MCF 10A (cell line): ENCODE measurements at places on chromosomes 2 and 18.

DNA sequence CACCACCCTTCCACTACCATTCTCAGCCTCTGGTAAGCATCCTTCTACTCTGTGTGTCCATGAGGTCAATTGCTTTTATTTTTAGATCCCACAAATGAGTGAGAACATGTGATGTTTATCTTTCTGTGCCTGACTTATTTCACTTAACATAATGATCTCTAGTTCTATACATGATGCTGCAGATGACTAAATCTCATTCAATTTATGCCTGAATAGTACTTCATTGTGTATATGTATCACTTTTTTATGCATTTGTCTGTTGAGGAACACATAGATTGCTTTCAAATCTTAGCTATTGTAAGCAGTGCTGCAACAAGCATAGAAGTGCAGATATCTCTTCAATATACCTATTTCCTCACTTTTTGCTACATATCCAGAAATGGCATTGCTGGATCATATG lies 733.3 kb downstream of the SUCLG1 start:
- no peak for DNase-seq

- peak; percentile 92 for DNase-seq
Measured at GRCh38 chr2:217695033-217695520, 307.7 kb downstream of the TNS1 start.

DNA sequence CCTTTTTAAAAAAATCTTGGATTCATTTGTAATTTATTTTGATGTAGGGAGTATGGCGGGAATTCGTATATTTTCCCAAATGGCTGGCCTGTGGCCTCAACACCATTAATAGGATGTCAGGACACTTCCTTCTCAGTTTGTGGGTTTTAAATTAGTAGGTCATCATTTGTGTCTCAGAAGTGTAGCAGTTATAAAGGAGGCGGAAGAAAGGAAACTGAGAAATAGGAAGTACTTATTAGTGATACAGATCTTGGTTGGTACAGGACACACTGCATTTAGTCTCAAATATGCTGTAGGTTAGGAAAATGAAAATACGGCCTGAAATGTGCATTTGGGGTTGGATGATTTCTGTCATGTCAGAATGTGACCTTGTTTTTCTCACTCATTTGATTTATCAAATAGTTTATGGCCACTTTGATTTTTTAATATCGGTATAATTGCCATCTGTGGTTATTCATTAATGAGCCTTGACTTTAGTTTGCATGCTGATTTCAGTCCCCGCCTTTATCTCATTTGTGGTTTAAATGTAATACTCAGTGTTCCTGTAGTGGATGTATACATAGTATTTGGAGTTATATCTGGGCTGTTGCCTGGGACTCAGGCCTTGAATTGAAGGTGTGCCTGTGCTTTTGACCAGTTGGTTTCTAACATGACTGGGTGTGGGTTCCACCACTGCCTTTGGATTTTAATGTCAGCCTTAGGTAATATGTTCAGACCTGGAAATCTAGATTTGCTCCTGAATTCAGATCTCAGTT lies 31.4 kb downstream of the ZCCHC2 start:
- DNase-seq, result no peak

- DNase-seq, result no peak
Measured at GRCh38 chr2:133641942-133642725, 73.9 kb upstream of the NCKAP5 start.

- DNase-seq, result no peak
Measured at GRCh38 chr2:9939587-9940485, 11.7 kb upstream of the GRHL1 start.

DNA sequence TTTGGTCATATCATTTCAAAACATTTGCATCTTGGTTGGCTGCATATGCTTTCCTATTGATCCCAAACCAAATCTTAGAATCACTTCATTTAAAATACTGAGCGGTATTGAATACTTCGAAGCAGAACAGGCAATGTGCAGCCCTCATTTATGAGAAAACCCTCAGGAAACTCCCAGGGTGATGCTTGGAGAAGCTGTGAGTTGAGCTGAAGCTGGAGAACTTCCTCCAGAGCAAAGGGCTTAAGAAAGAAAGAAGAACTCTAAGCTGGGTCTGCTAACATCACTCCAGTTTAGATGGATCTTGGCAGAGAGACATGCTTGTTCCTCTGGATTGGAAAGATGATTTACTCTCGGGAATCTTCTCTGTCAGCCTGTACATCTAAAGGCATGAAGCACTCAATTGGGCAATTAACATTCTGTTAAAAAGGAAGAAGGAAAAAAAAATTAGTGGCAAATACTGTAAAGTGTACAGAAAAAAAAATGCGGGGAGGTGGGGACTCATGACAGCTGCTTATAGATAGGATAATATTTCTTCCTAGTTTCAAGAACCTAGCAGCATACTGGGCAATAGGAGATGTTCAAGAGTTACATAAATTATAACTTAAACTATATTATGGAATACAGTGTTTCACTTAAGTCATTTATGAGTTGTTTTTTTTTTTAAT lies 49.5 kb downstream of the ATIC start:
- DNase-seq, result no peak

DNA sequence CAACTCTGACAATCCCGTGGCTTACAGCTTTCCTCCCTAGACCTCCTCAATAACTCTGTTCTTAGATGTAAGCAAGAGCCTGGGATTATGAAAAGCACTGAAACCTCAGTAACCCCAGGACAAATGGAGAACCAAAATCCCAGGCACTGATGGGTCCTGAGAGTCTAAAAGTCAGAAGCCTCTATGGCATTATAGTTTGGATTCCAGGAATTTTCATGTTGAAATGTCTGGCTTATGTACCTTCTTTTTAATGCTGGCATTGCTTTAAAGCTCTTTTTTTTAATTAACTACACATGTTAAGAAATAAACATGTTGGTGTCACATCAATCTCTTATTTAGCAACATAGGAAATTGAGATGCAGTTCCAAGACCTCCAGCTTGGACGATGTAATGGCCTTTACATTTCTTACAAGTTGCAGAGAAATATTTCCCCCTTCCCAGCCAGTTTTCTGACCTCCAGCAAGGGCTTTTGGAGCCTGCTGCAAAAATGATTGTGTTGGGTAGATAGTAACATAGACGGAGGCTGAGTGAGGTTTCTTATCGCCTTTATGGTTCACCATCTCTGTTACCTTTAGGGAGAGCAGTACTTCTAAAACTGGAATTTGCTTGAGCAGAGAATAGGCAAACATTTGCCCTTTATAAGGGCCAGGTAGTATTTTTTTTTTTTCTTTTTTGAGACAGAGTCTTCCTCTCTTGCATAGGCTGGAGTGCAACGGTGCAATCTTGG lies 84.8 kb upstream of the RASGRP3 start:
- DNase-seq, result no peak

DNA sequence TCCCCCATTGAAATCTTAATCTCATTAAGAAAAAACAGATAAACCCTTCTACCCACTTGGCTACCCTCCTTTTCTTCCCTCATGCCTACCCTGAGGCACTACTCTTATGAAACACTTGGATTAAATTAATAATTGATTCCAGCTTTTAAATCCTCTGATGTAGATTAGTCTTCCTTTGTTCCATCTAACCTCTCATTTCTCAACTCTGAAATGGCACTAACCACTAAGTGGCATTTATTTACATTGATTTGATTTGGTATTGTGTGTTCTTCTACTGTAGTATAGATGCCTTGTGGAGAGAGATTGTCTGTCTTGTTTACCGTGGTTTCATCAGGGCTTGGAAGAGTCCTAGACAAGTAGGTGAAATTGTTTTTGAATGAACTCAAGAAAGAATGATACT lies 26.7 kb downstream of the ITGA4 start:
- DNase-seq, result no peak

- no peak for DNase-seq
Measured at GRCh38 chr2:61715506-61715905, 138.4 kb downstream of the FAM161A start.

DNA sequence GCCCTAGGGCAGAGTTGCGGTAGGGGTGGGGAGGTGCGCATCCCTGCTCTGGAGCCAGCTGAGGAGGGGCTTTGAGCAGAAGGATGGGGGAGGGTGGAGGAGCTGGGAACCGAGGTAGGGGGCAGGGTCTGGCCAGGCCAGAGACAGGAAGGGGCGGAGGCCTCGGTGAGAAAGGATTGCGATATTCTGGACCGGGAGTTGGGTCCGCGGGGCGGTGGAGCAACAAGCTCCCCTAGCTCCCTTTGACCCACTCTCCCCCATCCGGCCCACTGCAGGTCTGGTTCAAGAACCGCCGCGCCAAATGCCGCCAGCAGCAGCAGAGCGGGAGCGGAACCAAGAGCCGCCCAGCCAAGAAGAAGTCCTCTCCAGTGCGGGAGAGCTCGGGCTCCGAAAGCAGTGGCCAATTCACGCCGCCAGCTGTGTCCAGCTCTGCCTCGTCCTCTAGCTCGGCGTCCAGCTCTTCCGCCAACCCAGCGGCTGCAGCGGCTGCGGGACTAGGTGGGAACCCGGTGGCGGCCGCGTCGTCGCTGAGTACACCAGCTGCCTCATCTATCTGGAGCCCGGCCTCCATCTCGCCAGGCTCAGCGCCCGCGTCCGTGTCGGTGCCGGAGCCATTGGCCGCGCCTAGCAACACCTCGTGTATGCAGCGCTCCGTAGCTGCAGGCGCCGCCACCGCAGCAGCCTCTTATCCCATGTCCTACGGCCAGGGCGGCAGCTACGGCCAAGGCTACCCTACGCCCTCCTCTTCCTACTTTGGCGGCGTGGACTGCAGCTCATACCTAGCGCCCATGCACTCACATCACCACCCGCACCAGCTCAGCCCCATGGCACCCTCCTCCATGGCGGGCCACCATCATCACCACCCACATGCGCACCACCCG lies 4.8 kb downstream of the OTX1 start:
- DNase-seq, result no peak

DNA sequence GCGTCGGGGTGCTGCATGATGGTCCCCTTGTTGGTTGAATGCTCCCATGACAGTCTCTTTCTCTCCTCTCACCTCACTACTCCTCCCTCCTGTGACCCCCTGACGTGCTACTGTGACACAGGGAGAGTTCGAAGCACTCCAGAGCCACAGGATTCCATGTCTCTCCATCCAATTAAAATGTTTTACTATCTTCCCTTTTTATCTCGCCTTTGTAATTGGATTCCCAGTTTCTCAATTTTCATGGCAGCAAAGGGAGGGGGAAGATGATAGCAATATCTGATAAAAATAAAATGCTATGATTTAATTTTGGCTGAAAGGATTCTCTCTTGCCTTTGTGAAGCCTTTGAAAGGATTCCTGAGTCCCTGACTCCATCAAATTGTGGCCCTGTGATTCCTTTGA lies 271.9 kb upstream of the SLC14A2 start:
- no peak for DNase-seq
